ENCODE measurements at places on chromosomes 5 and 9.

DNA sequence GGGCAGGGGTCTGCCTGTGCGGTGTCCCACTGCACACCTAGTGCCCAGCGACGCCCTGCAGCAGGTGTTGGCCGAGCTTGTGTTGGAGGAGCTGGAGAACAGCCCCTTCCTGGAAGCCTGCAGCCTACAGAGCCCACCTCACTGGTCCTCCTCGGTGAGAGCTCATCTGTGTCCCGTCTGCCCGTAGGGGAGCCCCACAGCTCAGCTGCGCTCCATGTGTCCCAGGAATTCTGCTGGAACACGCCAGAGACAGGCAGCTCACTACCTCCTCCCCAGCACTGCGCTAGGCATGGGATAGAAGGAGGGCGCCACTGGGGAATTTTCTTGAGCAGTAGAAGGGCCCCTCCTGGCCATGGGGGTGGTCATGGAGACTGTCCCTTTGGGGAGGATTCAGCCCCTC, 44.0 kb downstream of the DUSP1 start:
- ATAC-seq: no peak

DNA sequence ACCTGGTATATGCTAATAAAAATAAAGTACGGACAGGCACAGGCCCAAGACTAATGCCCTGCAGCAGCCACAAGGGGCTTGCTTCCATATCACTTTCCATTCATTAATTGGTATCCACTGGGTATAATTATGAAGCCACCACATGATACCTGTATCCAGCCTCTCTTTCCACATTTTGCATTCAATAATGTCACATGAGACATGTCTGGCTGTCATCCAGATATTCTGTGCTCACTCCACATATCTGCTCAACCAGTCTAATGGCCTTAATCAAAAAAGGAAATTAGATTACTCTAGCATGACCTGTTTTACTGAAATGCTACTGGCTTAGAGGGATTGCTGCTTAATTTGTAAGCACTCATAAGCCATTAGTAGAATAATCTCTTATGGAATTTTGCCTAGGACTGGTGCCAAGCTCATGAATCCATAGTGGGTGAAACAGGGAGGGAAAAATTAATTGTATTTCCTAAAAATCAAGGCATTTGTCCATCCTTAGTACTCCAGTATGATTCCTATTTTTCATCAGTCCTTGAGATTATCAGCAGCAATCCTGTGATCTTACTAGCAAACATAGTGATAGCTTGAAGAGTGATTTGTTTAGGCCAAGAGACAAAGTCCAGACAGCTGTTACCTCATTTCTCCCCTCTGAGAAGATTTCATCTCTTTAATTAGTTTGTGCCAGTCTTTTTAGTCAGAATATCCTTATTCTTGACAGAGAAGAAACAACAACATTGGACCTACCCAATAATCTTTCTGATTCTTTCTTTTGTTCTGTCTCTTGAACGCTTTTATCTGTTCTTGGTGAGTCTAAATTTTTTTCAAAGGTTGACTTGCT, 119.2 kb upstream of the ABCA1 start:
- ATAC-seq: no peak

- ATAC-seq: peak; percentile 64
Measured at GRCh38 chr9:31674264-31674663, 710.2 kb upstream of the ACO1 start.

DNA sequence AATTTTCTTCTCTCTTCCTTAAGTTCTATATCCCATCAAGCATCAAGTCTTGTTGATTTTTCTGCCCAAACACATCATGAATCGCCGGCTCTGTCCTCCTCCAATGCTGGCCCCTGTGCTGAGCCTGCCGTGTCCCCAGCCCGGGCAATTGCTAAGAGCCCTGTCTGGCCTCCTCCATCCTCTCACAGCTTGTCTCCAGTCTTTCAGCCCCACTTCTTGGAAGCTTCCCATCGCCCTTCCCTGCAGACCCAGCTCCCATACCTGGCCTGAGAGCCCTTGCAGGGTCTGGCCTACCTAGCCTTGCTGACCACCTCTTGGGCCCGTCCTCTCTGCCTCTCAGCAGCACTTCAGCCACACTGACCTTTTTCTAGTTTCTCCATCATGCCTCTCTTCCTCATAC, 61.9 kb downstream of the COL15A1 start:
- no peak for ATAC-seq

All from activated CD4-positive, CD25-positive, alpha-beta regulatory T cell treated with anti-CD3 and anti-CD28 coated beads, Interleukin-2, amount 50 U/mL, for 24 hours (primary cell).